ENCODE measurements at places on chromosomes 7 and 10.

DNA sequence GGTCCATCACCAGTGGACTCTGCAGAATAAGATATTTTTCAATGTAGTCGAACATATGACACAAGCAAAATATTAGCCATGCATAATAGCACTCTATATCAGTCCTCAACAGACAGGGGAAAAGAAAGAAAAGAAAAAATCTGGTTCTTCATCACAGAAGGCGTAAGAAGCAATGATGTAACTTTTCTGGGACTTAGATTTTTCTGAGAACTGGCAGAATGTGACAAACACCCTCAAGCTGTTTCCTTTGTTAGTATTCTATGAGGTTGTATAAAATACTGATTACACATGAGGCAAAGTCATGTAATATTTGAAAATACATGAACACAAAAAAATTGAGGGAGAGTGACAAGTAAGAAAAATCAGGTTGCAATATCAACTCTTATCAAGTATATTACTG, 84.9 kb downstream of the CNOT4 start:
- DNase-seq: no peak

DNA sequence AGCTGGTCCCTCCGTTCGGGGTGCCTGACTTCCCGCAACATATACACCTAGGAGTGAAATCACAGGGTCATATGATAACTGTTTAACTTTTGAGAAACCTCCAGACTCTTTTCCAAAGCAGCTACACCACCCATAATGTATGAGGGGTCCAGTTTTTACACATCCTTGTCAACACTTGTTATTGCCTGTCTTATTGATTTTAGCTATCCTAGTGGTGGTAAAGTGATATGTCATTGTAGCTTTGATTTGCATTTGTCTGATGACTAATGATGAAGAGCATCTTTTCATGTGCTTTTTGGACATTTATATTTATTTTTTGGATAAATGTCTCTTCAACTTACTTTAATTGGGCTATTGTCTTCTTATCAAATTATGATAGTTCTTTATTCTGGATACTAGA, 29.0 kb downstream of the SND1 start:
- no peak for DNase-seq

DNA sequence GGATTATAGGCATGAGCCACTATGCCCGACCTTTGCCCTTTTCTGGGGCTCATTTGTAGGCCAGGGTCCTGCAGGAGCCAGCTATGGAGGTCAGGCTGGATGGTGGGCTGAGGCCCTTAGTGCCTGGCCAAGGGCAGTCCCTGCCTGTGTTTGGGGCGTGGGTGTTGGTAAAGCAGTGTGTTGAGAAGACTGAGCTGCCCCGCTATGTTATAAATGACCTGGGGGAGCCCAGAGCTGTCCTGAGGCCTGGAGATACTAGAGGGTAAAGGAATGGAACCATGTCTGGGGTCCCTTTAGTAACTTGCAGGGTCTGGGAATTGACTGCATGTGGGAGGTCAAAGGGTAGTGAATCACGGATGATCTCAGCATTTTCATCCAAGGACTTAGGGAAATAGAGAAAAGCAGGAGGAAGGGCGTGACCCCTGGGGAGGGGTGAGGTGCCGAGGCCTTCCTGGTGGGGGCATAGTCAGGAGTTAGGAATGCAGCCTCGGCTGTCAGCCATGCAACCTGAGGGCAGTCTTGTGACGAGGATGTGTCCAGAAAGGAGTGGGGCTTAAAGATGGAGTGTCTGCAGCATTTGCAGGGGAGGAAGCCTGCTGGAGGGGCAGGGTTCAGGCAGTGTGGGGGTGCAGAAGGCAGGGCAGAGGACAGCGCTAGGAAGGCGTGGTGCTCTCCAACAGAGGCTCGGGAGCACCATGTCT, 31.5 kb downstream of the TMEM248 start:
- no peak for DNase-seq

DNA sequence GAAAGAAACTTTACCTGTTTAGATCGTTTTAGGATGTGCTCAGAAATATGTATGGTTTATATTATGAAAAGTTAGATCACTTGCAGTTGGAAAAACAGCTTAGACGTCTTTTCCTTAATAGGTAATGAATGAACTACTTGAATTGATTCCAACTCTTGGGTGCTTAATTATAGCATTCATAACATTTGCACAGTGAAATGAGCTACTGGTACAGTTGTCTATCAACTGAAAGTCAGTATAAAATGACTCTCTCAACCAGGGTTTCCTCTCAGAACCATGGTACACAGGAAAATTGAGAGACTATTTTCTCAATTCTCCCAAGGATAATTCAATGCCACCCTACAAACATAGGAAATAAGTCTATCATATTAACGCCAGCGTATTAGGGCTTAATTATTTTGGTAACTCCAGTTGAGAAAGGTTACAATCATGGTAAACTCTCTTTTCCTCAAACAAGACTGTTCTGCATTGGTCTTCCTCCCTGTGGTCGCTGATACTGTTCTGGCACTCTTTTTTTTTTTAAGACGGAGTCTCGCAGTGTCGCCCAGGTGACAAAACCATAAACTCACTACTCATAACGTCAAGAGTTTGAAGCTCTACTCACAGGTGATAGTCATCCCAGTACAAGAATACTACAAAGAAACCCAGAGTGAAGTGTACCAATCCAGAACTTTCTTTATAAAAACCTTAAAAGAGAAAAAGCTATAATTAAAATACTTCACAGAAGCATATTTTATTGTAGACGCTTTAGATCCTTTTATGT, 2.0 kb downstream of the ANLN start:
- DNase-seq: no peak

DNA sequence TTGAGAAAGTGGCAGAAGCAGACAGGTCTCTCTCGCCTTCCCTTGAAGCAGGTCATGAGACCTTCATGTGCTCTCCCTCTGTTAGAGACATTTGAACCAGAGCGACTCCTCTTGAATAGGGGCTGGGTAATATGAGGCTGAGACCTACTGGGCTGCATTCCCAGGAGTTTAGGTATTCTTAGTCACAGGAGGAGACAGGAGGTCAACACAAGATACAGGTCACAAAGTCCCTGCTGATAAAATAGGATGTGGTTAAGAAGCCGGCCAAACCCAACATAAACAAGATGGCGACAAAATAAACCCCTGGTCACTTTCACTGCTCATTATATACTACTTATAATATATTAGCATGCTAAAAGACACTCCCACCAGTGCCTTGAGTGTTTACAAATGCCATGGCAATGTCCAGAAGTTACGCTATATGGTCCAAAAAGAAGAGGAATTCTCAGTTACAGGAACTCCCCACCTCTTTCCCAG, 43.5 kb upstream of the MSRB2 start:
- DNase-seq: no peak

- DNase-seq: no peak
Observed at GRCh38 chr10:49441488-49442476, 45.9 kb upstream of the DRGX start.

DNA sequence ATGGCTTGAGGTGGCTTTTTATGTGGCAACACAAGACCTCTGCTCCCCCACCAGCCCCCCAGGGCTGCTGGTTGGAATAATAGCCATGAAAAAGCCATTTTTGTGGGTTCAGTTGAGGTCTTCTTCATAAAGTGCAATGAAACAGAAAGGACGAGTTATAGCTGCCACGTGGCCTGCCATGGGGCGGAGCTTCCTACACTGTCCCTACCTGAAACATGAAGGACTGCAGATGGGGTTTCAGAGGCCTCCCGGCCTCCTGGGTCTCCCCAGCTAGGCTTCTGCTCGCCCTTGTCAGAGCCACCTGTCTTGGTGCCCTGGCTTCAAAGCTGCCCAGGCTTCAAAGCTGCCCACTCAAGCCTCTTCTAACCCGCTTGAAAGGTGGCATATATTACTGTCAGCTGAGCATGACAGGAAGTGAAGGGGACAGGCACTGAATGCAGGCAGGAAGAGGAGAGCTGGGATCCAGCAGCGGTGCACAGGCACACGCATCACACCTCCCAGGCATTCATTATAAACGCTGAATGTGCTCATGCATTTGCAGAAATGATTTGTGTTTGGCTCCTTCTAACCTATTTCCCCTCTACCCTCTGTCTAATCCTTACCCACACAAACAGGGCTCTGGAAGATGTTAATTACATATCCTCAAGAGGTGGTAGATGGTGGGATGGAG, 245.9 kb upstream of the PODXL start:
- no peak for DNase-seq

All from esophagus squamous epithelium (tissue), 5 donors.